ENCODE measurements at places on chromosomes 6 and 20.
A peak's percentile ranks its signal among the peaks of the same experiment; 100 is the strongest.

- peak; percentile 67 for DNase-seq
Measured at GRCh38 chr6:133837801-133838349, 51.0 kb upstream of the TCF21 start.

DNA sequence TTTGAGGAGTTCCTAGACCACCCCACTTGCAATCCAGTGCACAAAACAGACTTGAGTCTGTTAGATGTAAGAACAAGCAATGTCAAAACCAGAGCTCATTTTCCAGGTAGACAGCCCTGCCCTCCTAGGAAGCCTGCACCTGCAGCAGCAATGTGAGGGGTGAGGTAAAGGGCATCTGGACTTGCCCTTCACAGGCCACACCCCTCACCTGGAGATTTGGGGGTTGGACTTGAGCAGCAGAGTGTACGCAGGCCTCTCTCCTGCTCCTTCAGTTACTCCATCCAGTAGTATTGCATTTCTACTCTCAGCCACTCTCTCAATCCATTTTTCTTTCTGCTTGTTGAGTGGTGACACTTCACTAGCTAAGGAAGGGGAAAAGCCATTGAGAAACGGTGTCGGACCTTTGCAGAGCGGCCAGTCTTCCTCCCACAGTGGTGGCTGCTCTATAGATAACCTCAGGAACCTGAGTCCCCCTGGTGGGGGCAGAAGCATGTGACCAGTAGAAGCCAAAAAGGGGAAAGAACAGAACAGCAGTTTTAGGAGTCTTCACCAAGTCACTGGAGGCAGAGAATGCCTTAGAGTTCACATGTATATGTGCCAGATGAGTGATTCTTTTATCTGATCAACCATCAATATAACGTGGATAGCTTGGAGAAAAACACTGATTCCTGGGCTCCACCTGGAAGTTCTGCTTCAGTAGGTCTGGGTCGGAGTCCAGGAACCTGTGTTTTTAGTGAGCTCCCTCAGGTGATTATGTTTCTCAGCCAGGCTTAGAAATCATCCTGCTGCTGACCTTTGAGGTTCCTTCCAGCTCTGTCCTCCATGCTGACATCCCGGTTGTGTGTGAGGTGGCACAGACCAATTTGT, 28.0 kb downstream of the ARFGEF2 start:
- DNase-seq = no peak

GRCh38 chr20:38005903-38006302, 27.4 kb downstream of the TTI1 start:
- DNase-seq = no peak

DNA sequence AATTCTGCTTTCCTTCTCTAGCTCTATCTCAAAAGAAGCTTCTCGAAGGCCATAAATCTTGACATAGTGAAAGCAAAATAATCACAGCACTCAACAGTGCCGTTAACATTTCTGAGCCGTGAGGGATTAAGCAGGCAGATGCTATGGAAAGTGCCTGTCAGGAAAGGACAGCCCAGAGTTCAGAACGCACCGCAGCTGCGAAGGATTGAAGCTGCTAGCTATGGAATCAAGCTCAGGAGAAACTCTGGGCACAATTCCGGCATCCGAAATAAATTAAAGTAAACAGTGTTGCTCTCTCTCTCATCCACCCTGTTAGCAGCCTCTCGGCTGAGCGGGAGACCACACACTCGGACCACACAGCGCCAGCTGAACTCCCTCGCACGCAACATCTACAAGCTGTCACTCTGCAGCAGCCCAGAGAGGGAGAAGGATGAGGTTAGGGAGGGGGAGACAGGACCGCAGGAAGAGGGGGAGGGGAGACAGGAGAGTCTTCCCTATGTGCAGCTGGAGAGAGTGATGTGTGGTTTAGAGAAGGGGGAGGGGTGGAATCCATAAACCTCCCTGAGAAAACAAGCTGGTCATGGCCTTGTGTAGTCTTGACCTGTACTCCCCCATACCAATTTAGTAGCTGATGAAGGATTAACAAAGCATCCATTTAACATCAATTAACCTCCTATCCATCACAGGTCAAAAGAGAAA, 9.0 kb downstream of the EXOC2 start:
- peak; percentile 43 for DNase-seq

GRCh38 chr20:44223721-44224120, 13.2 kb upstream of the OSER1 start:
- no peak for DNase-seq

Measured in foreskin fibroblast (primary cell).